ENCODE measurements at places on chromosomes 6 and 20.

GRCh38 chr20:24675651-24676352 is 206.4 kb downstream of the SYNDIG1 start:
- no peak for DNase-seq

- DNase-seq: no peak
Measured at GRCh38 chr6:132261354-132261753, 139.9 kb downstream of the MOXD1 start.

DNA sequence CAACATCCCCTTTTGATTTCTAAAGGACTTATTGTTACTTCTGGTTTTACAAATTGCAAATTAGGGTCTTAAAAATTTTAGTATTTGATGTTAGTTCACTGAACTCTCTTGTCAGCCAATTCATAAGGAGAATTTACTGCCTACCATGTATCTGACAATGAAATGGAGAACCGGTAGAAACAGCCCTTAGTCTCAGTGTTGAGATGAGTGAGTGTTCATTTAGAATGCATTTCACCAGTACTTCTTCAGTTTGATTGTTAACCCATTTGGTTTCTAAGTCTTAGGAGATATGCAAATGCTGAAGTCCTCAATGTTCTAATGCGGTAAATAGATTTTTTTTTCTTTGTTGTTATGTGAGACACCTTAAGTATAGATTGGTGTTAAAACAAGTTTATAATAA is 616.3 kb upstream of the FLRT3 start:
- DNase-seq: no peak

DNA sequence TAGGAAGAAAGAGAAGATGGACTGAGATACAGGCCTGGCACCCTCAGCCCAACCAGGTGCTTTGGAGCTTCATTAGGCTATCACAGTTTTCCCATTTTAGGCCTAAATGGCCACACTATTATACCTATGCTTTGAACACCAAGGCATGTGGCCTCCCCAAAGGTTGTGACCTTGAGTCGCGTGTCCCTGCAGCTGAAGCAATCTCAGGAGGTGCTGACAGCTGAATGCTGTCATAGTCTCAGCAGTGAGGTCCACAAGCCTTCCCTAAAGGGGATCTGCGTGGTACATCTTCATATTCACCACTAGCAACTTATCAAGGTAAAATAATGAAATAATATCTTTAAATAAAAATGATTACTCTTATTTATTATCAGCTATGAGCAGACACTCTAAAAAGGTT is 707.9 kb upstream of the NRSN1 start:
- DNase-seq: no peak

GRCh38 chr6:166584853-166585429 is 1.5 kb downstream of the RAMACL start:
- no peak for DNase-seq

DNA sequence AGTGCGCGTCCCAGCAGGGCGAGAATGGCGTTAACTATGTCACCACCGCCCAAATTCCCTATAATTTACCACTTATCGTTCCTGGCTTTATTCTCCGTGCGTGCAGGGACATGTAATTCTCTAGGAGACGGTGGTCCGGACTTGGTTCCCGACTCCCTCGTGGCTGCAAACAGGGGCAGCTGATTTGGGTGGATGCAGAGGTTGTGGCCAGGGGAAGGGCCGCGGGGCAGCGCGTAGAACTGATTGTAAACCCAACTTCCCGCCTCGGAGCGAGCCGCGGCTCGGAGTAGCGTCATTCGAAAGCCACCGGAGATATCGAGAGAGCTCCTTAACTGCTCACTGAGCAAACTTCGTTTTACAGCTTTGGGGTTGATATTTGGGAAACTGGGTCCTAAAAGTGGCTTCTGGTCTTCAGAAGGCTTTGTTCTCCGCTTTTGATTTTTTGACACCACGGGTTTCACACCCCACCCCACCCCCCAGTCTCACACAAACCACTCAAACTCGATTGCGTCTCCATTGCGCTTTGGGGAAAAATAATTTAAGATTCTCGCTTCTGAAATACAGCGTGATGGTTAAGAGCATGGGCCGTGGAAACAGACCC is 17.5 kb upstream of the ZSCAN9 start:
- no peak for DNase-seq

- no peak for DNase-seq
Measured at GRCh38 chr6:154960854-154961530, 34.1 kb upstream of the TIAM2 start.

GRCh38 chr6:138347864-138348263 is 29.8 kb upstream of the SMIM28 start:
- no peak for DNase-seq

DNA sequence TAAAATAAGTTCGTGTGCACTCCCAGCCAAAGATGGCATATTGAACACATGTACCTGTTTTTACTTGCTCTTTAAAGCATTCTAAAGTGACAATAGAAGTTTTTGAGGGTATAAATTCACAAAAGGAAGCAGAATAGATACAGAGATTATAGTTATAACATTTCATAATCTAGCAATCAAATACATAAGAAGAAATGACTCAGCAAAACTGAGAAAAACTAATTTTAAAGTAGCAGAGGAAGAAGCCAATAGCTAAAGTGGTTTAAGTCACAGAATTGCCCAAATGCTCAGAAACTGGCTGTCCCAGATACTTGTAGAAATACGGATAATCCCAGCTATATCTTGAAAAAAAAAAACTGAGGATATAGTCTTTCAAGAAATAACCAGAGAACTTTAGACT is 49.2 kb upstream of the TBC1D32 start:
- no peak for DNase-seq

DNA sequence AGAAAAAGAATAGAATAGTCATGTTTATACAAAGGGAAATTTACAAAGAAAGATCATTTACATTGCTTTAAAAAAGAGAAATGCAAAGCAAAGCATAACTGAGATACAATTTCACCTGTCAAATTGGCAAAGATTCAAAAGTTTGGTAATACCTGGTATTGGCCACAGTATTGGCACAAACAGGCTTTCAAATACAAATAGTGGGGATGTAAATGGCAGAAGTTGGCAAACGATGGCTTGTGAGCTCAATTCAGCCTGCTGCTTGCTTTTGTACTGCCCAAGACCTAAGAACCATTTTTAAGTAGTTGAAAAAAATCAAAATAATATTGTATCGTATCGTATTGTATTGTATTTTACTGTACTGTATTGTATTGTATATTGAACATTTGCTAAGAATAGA is 194.5 kb upstream of the JAG1 start:
- DNase-seq: no peak

GRCh38 chr6:68779366-68779765 is 144.3 kb downstream of the ADGRB3 start:
- no peak for DNase-seq

DNA sequence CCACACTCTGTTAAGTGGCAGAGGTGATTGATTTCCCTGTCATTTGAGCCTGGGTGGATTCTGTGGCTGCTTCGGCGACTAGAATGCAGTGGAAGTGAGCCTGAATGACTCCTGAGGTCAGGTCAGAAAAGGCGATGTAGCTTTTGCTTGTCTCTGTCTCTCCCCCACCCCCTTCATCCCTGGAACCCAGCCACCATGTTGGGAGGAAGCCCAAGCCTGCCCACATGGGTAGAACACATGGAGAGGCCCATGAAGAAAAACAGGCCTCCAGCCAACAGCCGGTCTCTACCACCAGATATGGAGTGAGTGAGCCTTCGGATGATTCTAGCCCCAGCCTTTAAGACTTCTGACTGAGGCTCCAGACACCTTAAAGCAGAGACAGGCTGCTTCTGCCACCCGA is 181.0 kb downstream of the TFAP2C start:
- no peak for DNase-seq

DNA sequence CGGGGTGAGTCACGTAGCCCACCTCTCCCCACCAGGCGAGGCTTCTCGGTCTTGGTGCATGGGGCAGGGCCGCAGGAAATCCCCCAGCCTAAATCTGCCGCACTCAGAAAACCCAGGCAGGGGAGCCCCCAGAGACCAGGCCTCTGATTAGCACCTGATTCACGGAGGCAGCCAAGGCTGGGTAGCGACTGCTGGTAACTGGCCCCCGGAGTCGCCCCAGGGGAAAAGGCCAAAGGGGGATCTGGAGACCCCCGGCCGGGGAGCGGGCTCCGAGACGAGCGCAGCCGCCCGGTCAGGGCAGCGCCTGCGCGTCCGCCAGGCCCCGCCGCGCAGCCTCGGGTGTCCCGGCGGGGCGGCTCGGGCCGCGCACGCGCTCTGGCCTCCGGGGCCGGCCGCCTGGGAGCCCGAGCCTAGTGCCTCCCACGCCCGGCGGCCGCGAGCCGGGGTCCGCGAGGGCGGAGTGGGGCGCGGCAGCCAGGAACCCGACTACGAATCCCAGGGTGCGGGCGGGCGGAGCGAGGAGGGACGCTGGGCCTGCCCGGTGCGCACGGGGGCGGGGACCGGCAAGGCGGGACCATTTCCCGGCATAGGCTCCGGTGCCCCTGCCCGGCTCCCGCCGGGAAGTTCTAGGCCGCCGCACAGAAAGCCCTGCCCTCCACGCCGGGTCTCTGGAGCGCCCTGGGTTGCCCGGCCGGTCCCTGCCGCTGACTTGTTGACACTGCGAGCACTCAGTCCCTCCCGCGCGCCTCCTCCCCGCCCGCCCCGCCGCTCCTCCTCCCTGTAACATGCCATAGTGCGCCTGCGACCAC is at the start of gene DUSP22:
Gene DUSP22, plus strand, starts transcription at position 791 of the 809 bp plus-strand sequence. CDS start 53 bp downstream, outside the sequence.
- peak; percentile 58 for DNase-seq

- DNase-seq: no peak
Measured at GRCh38 chr6:69069881-69070280, 434.8 kb downstream of the ADGRB3 start.

DNA sequence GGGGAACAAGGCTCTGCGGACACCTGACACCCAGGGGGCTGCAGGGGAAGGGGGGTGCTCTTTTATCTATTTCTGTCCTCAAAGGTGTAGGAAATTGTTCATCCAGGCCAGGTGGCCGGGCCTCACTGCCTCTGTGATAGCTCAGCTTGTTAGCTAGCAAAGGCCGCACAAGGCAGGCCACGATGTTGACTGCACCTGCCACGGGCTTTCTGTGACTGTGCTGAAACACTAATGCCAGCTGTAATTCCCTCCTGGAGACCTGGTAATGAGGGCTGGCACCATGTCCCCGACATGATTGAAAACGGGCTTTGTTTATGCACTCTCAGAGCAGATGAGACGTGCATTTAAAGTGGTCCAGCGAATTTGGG is 61.4 kb upstream of the APCDD1L start:
- DNase-seq: no peak

DNA sequence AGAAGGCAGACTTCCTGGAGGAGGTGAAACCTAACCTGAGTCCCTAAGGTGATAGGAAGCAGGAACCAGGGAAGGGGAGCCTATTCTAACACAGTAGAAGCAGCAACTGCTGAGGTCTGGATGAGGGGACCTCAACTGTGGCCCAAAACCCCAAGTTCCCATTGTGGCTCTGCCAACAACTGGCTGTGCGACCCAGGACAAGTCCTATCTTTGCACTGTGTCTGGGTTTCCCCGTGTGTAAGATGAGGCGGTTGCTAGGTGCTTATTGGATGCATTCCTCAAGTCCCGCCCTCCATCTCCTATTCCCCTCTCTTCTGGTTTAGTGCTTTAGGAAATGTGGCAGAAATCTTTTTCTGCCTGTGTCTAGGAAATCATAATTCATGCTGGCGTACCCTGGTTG is 52.2 kb upstream of the TTPAL start:
- DNase-seq: no peak

DNA sequence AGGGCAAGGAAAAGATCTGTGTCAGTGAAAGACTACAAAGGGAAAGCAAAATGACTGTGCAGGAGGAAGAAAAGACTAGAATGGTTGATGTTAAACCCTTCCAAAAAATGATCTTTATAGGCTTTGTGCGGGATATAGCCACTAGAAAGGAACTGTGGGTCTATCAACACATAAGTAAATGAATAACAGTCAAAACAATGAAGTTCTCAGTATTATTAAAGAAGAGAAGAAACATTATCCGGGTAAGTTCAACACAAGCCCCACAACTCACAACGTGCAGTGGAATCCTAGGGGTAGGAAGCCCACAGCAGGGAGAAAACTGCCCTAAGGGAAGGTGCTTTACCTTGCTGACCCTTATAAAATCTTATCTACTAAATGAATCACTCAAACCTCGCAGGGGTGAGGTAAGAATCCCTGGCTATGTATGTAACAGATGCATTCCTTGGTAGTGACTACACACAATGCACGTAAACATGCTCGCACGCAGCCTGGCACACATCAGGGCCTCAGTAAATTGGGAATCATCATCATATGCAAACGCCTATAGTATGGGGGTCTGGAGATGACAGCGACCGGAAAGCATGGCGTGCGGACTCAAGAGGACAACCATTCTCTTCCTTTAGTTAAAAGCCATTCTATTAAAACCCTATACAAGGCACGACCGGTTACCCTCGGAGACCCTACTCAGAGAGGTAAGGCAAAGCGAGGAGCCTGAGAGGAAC is 11.3 kb downstream of the TFAP2A start:
- DNase-seq: no peak

- no peak for DNase-seq
Measured at GRCh38 chr6:129863664-129864063, 2.5 kb upstream of the TMEM244 start.

GRCh38 chr6:37011656-37012378 is 6.4 kb downstream of the FGD2 start:
- DNase-seq: no peak

GRCh38 chr6:83127976-83128375 is 60.5 kb downstream of the DOP1A start:
- DNase-seq: no peak

DNA sequence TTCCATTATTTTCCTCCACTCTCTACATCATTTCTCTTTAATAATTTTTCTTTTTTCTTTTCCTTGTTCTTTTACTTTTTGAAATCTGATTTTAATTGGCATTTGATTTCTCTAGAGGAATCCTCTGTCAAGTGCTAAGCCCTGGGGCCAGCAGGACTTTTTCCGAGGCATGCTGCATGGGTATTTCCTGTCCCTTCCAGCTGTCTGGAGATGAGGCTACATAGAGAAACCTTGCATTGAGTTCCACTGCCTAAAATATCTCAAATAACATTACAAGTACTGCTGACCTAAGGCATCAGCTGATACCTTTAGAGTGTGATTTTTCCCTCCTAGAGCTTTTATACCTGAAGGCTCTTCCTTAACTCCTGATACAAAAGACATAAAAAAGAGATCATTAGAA is 6.2 kb downstream of the RNF217 start:
- no peak for DNase-seq

- DNase-seq: no peak
Measured at GRCh38 chr6:25883991-25884390, 9.9 kb upstream of the SLC17A3 start.

- peak; percentile 46 for DNase-seq
Measured at GRCh38 chr6:31585491-31585890, 586 bp upstream of the LST1 start.
